ENCODE measurements at places on chromosomes 3 and 15.

DNA sequence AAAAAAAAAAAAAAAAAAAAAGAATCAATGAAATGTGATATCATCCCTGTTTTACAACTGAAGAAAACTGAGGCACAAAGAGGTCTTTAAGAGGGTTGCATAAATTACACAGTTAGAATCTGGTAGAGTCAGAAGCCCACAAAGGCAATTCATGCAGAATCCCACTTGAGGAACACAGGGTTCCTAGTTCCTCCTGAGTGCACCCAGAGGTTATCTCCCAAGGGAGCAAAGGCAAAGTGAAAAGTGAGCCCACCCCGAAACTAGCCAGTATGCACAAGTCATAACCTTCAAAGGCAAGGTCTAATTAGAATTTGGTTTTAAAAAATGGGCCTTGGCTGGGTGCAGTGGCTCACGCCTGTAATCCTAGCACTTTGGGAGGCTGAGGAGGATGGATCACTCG is 37.8 kb downstream of the AP3S2 start:
- DNase-seq: no peak

- no peak for DNase-seq
These were observed 3.5 kb downstream of the PLXND1 start for GRCh38 chr3:129602730-129603560.

- DNase-seq: no peak
These were observed 43.9 kb downstream of the RPL22L1 start for GRCh38 chr3:170826047-170826446.

- DNase-seq: no peak
These were observed 10.8 kb downstream of the ITGA11 start for GRCh38 chr15:68421115-68421551.

DNA sequence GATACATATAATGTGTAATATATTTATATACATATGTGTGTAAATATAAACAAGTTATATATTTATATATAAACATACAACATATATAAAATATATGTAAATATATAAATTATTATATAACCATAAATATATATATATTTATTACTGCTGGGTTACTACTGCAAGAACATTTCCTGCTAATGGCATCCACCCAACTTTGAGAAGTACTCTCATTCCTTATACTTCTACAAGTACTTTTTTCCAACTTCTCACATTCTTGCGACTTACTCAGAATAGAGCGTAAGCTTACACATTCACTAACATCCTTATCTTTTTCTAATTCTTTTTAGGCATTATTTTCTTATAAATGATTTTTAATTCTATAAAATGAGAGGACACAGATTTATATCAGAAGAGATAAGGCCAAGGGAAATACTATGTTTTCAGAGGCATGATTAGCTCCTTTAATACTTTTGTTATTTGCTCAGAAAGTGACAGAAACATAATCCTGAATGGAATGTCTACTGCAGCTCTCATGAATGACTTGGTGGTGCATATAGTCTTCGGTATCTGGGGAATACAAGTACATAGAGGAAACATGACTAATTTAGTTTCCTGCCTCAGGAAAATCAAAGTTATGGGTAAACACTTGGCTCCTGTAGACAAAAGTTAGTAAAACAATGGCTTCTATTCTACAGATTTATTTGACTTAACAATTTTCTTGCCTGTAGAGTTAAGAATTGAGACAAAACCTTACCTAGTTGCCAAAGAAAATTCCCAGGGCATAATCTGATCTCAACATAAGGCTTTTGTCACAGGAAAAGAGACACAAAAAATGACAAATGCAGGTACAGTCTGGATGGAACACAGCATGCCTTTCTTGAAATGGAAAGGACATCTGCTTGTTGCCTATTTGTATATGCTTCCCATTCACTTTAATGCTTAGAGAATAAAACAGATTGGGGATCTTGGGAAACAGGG is 453.9 kb downstream of the SQOR start:
- DNase-seq: no peak

- DNase-seq: no peak
These were observed 1.0 kb upstream of the SLTM start for GRCh38 chr15:58934521-58934920.

DNA sequence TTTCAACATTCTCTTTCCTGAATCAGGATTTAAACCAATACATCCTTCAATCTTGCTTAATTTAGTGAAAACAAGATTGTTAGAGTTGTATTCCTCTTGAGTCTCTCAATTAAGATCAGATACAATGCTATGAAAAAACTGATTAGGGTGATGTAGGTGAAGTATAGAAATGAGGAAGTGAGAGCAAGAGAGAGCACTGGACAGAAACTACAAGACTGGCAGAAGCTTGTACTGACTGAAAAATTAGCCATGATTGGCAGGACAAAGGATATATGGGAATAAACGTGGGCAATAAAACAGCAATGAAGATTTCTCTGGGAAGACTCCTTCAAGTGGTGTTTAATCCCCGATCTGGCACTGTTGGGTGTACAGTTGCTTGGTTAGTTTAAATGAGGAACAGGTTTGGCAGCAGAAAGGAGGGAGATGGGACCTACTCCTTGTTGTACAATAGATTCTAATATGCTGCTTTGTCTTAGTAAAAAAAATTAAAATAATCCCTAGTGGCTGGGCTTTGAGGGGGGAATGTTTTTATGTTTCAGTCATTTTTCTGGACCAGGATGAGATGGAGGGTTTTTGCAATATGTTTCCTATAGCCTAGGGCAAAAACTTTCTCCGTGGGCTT is 252.7 kb downstream of the SLC9A9 start:
- DNase-seq: peak; percentile 16
